ENCODE measurements at places on chromosomes 7 and 10. TPM values are rescaled to one million over a fixed set of nuclear protein-coding genes. Genes with fewer than 3 reads are reported as not detected.

- DNase-seq: no peak
Observed at GRCh38 chr7:90411510-90411909, 8.2 kb downstream of the CLDN12 start.

DNA sequence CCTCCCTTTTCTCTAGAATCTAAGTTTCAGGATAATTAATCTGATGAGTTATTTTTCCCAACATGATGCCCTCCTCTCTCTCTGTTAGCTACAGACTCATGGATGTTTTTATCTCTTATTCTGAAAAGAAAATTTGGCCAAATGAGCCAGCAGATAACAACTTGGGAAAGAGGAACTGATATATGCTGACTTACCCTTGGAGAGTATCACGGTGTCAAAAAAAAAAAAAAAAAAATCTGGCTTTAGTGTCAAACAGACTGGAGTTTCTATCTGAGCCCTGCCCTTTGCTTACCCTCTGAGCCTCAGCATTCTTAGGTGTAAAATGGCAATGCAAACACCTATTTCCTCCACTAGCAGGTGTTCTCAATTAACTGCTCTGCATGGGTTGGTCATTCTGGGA lies 190.4 kb downstream of the AHR start:
- DNase-seq: no peak

- no peak for DNase-seq
Observed at GRCh38 chr7:131189488-131189887, 138.2 kb upstream of the MKLN1 start.

- no peak for DNase-seq
Observed at GRCh38 chr10:23281044-23281433, 63.6 kb downstream of the C10orf67 start.

DNA sequence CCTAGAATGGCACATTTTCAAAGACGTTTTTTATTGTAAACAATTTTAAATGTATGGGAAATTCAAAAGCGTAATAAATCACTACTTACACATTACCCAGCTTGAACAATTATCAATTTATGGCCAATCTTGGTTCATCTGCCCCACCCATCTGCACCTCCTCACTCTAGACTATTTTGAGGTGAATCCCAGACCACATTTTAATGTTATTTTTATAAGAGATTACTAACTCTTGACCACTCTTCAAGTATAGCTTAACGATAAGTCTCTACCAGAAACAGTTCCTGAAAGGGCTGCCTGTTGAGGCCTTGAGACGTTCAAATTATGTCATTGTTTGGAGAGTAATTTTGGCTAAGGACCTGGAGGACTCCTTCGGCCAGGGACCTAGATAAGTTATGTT lies 33.2 kb downstream of the ECHDC3 start:
- no peak for DNase-seq

GRCh38 chr10:123398756-123399155 lies 244.6 kb downstream of the BUB3 start:
- DNase-seq: no peak

DNA sequence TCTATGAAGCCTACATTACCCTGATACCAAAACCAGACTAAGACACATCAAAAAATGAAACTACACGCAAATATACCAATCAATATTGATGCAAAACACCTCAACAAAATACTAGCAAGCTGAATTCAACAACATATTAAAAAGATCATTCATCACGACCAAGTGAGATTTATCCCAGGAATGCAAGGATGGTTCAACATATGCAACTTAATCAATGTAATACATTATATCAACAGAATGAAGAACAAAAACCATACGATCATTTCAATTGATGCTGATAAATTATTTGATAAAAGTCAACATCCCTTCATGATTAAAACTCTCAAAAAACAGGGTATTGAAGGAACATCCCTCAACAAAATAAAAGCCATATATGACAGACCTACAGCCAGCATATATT lies 5.7 kb downstream of the CLEC5A start:
- DNase-seq: no peak

DNA sequence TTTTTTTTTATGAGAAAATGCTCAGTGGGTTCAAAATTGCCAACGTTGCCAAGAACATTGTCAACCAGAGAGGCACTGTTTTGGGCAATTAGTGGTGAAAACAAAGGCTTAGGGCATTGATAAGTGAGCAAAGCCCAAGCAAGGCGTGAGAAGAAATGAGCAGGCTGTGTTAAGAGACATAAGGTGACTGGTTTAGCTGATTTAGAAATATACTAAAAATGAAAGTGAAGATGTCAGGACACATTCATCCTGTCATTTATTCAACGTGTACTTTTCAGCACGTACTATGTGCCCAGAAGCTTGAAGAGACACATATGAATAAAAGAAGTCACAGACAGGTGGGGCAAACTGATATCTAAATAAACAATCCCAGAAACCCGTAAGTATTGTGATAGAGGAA lies 31.8 kb downstream of the AOAH start:
- DNase-seq: no peak

Gene FAM25C
- not detected for polyA plus RNA-seq

Gene SLC13A1
- 29.2 TPM for polyA plus RNA-seq

Gene SPAM1
- polyA plus RNA-seq: not detected

Gene HKDC1
- polyA plus RNA-seq: 15.3 TPM

Gene PCGF5
- polyA plus RNA-seq: 28.3 TPM

Gene MRLN
- polyA plus RNA-seq: 0.19 TPM

Gene ANKRD22
- polyA plus RNA-seq: 0.17 TPM

Gene TMEM72
- polyA plus RNA-seq: 82.3 TPM

All from renal cortex interstitium (tissue), 15 donors.